Naive thymus-derived CD8-positive, alpha-beta T cell (primary cell): ENCODE measurements at places on chromosomes 4 and X.

DNA sequence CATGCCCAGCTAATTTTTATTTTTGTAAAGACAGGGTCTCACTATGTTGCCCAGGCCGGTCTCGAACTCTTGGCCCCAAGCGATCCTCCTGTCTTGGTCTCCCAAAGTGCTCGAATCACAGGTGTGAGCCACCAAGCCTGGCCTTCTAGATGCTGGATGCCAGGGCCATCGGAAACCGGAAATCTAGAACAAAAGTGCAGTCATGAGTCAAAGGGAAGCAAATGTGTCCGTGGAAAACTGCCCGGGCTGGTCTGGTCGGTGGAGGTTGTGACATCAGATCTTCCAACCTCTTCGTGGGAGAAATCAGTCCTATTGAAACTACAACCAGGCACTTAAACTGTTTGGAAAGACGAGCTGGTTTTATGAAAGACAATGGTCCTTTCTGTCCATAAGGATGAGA lies 92.3 kb upstream of the SHOX start:
- DNase-seq: no peak
- no peak overlapping the region for H3K27ac ChIP-seq
- no peaks in the 10 kb centered on the region for H3K27me3 ChIP-seq

- H3K4me1 ChIP-seq: no peaks in the 10 kb centered on the region
- no peak overlapping the region for H3K4me3 ChIP-seq
- H3K27me3 ChIP-seq: no peaks in the 10 kb centered on the region
- no peak overlapping the region for H3K27ac ChIP-seq
- no peaks in the 10 kb centered on the region for H3K36me3 ChIP-seq
Observed at GRCh38 chr4:156113138-156113765, 159.6 kb upstream of the CTSO start.

DNA sequence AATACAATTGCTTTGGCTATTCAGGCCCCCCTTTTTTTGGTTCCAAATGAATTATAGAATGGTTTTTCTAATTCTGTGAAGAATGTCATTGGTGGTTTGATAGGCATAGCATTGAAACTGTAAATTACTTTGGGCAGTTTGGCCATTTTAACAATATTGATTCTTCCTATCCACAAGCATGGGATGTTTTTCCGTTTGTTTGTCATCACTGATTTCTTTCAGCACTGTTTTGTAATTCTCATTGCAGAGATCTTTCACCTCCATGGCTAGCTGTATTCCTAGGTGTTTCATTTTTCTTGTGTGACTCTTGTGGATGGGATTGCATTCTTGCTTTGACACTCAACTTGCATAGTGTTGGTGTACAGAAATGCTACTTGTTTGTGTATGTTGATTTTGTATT lies 33.0 kb downstream of the ADH6 start:
- H3K4me1 ChIP-seq: no peaks in the 10 kb centered on the region
- peaks cover 68% of the 10 kb centered on the region for H3K36me3 ChIP-seq
- H3K27me3 ChIP-seq: no peaks in the 10 kb centered on the region
- no peak for DNase-seq

DNA sequence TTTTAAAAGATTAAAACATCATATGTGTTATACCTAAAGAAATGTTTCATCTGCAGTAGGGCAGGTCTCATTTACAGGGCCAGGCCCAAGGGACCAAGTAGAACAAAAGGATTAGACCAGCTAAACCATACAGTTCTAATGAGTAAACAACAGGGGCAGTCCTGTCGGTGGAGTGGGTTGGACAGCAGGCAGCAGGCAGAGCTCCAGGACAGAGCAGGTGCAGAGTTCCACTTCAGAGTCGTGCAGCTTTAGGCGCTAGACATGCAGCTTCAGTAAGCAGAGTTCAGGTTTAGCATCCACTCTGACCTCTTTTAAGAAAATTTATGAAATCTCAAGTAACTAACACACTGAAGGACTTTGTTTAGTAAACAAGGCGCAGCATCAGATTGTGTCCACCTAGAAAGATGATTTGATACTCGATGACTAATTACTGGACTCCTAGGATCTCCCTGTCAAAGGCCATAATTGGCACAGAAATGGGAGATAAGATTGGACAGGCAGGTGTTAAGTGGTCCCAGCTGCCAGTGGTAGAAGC lies 487.7 kb upstream of the INTU start:
- H3K4me1 ChIP-seq: no peaks in the 10 kb centered on the region
- no peak overlapping the region for H3K27ac ChIP-seq
- no peaks in the 10 kb centered on the region for H3K36me3 ChIP-seq

GRCh38 chrX:111431001-111431400 lies 19.0 kb upstream of the DCX start:
- no peak for DNase-seq
- no peaks in the 10 kb centered on the region for H3K27me3 ChIP-seq
- H3K36me3 ChIP-seq: no peaks in the 10 kb centered on the region
- H3K4me1 ChIP-seq: no peaks in the 10 kb centered on the region
- no peak overlapping the region for H3K4me3 ChIP-seq

GRCh38 chr4:108762559-108763225 lies at the start of gene ETNPPL:
ETNPPL (minus strand) TSS chr4:108763053; CDS start chr4:108762898, 155 bp downstream.
- H3K4me1 ChIP-seq: peaks cover 6% of the 10 kb centered on the region
- no peaks in the 10 kb centered on the region for H3K36me3 ChIP-seq
- peak; percentile 19 for DNase-seq
- peaks cover 38% of the 10 kb centered on the region for H3K27me3 ChIP-seq

- no peak overlapping the region for H3K27ac ChIP-seq
- no peaks in the 10 kb centered on the region for H3K27me3 ChIP-seq
- no peak overlapping the region for H3K4me3 ChIP-seq
Observed at GRCh38 chr4:10664408-10664807, 20.2 kb downstream of the CLNK start.

DNA sequence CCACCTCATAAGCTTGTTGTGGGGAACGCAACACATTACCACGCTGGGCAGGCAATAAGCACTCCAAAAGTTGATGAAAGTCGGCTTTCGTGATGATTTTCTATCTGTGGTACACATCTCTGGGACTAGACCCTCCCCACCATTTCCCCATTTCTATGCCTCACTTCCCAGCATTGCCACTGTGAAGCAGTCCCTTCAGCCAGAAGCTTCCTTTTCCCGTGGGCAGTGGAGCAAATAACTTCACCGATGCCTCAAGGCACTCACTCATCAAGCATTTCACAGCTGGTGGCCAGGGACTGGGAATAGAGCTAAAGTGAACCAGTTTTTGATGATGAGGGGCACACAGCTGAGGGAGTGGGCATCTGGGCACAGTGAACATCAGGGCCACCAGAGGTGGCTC lies 18.9 kb downstream of the C4orf50 start:
- H3K4me1 ChIP-seq: no peaks in the 10 kb centered on the region
- DNase-seq: no peak
- peaks cover 37% of the 10 kb centered on the region for H3K27me3 ChIP-seq
- peaks cover 2% of the 10 kb centered on the region for H3K36me3 ChIP-seq

DNA sequence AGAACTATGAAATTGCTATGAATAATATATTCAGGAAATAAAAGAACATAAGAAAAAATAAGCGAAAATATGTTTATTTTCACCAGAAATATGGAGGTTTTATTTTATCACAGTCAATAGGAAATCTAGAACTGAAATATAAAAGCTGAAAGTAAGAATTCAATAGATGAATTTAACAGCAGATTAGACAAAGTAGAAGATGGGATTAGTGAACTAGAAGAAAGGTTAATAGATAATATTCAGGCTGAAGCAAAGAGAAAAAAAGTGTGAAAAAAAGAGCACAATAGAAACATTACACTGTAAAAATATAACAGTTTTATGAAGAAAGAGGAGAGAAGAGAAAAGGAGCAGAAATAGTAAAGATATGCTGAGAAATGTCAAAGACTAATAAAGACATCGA lies 1152.1 kb downstream of the FAT4 start:
- H3K4me1 ChIP-seq: no peaks in the 10 kb centered on the region
- DNase-seq: no peak
- no peaks in the 10 kb centered on the region for H3K27me3 ChIP-seq
- H3K4me3 ChIP-seq: no peak overlapping the region
- no peak overlapping the region for H3K27ac ChIP-seq

GRCh38 chr4:153809307-153809706 lies 20.4 kb upstream of the SFRP2 start:
- H3K4me3 ChIP-seq: no peak overlapping the region
- no peaks in the 10 kb centered on the region for H3K36me3 ChIP-seq
- H3K27me3 ChIP-seq: no peaks in the 10 kb centered on the region
- DNase-seq: no peak
- H3K27ac ChIP-seq: no peak overlapping the region

GRCh38 chr4:184476695-184477094 lies 2.3 kb upstream of the IRF2 start:
- H3K4me3 ChIP-seq: peak overlapping the region; percentile 95
- H3K36me3 ChIP-seq: peaks cover 6% of the 10 kb centered on the region
- peaks cover 68% of the 10 kb centered on the region for H3K4me1 ChIP-seq
- peak overlapping the region; percentile 98 for H3K27ac ChIP-seq
- no peaks in the 10 kb centered on the region for H3K27me3 ChIP-seq

DNA sequence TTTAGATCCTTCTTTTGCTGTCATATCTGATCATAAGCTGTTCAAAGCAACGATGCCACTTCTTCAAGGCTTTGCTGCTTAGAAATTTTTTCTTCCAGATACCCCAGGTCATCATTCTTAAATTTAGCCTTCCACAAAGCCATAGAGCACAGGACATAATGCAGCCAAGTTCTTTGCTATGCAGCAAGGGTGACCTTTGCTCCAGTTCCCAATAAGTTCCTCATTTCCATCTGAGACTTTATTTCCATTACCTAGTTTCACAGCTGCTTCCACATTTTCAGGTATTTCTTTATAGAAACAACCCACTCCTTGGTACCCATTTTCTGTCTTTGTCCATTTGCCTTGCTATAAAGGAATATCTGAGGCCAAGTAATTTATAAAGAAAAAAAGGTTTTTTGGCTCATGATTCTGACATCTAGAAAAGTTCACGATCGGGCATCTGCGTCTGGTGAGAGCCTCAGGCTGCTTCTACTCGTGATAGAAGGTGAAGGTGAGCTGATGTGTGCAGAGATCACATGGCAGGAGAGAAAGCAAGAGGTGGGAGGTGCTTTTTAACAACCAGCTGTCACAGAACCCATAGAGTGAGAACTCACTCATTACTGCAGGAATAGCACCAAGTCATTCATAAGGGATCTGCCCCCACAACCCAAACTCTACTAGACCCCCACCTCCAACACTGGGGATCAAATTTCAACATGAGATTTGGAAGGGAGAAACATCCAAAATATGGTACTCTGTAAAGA lies 11.8 kb upstream of the TASL start:
- no peaks in the 10 kb centered on the region for H3K36me3 ChIP-seq
- no peak for DNase-seq
- no peaks in the 10 kb centered on the region for H3K4me1 ChIP-seq
- H3K27ac ChIP-seq: no peak overlapping the region

GRCh38 chr4:184100297-184100885 lies 117.3 kb downstream of the ENPP6 start:
- H3K36me3 ChIP-seq: no peaks in the 10 kb centered on the region
- H3K4me3 ChIP-seq: no peak overlapping the region
- peaks cover 6% of the 10 kb centered on the region for H3K4me1 ChIP-seq
- DNase-seq: peak; percentile 23
- no peak overlapping the region for H3K27ac ChIP-seq
- peaks cover 7% of the 10 kb centered on the region for H3K27me3 ChIP-seq

DNA sequence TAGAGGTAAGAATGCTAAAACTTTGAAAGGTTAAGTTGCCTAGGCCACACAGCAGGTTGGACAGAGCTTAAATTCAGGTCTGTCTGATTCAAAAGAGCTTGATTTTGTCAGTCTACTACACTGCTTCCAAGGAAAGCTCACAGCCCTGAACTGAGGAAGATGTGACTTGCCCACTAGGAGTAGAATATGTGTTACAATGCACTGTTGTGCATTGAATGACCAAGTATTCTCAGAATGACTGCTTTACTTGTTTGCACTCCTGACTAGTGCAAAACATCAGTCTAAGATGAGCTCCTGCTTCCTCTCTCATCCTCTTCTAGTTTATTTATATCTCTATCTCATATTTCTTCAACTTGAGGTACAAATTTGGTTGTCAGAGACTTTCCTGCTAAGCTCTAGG lies 56.2 kb downstream of the AWAT2 start:
- H3K4me3 ChIP-seq: no peak overlapping the region
- no peak overlapping the region for H3K27ac ChIP-seq
- H3K27me3 ChIP-seq: no peaks in the 10 kb centered on the region
- no peaks in the 10 kb centered on the region for H3K36me3 ChIP-seq
- no peaks in the 10 kb centered on the region for H3K4me1 ChIP-seq
- DNase-seq: no peak

GRCh38 chr4:77854431-77855111 lies 8.1 kb upstream of the MRPL1 start:
- H3K27ac ChIP-seq: peak overlapping the region; percentile 98
- no peak for DNase-seq
- H3K36me3 ChIP-seq: no peaks in the 10 kb centered on the region
- H3K27me3 ChIP-seq: no peaks in the 10 kb centered on the region
- peaks cover 80% of the 10 kb centered on the region for H3K4me1 ChIP-seq

DNA sequence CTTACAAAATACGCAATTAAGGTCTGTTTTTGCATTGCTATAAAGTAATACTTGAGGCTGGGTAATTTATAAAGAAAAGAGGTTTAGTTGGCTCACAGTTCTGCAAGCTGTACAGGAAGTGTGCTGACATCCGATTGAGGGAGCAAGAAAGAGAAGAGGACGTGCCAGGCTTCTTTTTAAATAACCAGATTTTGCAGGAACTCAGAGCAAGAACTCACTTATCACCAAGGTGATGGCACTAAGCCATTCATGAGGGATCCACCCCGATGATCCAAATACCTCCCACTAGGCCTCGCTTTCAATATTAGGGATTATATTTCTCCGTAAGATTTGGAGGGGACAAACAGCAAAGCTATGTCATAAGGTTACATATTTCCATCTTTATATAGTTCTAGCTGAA lies 456.7 kb downstream of the GLUD2 start:
- no peak overlapping the region for H3K4me3 ChIP-seq
- no peak for DNase-seq
- H3K36me3 ChIP-seq: no peaks in the 10 kb centered on the region
- no peak overlapping the region for H3K27ac ChIP-seq
- no peaks in the 10 kb centered on the region for H3K27me3 ChIP-seq
- H3K4me1 ChIP-seq: no peaks in the 10 kb centered on the region

DNA sequence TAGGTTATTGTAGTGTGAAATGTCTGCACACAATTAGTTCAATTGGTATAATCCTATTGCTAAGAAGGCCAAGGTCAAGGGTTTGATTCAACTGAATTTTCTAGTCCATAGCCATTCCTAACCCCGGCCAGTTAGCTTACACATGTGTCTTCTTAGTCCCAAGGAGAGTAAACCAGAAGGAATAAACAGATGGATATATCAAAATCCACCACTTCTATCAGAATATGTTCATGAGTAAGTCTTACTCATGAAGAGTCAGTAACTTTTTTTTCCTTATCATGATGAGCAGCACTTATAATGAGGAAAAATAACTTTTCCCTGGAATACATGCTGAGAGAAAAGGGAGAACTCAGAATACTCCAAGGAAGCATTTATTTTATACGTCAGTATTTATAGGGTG lies 9.5 kb downstream of the HHIP start:
- H3K4me1 ChIP-seq: no peaks in the 10 kb centered on the region
- H3K4me3 ChIP-seq: no peak overlapping the region
- H3K36me3 ChIP-seq: no peaks in the 10 kb centered on the region
- H3K27me3 ChIP-seq: peaks cover 10% of the 10 kb centered on the region
- no peak for DNase-seq
- no peak overlapping the region for H3K27ac ChIP-seq

- H3K36me3 ChIP-seq: no peaks in the 10 kb centered on the region
- no peak overlapping the region for H3K4me3 ChIP-seq
- H3K27ac ChIP-seq: no peak overlapping the region
- DNase-seq: no peak
- H3K27me3 ChIP-seq: no peaks in the 10 kb centered on the region
- no peaks in the 10 kb centered on the region for H3K4me1 ChIP-seq
Observed at GRCh38 chrX:38313190-38313589, 14.1 kb downstream of the RPGR start.
